ENCODE measurements at places on chromosomes 6 and 20.

DNA sequence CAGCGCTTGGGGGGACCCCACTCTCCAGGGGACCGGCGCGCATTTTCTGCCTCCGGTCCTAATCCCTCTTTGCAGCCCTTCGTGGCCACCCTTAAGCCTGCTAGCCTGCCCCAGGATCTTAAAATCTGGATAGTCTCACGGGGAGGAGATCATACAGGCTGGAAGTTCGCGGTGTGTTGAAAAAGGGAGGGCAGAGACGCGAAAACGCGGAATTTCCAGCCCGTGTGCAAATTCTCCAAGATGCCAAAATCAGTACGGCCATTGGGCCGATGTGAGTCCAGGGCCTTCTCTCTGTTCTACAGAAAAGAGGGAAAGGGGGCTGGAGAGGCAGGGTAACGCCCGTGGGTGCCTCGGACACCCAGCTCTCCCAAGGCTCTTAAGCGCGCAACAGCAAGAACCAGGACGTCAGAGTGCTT lies 9.4 kb downstream of the NR2E1 start:
- no peak for DNase-seq

- DNase-seq: no peak
Measured at GRCh38 chr6:81575442-81575841, 177.0 kb downstream of the TENT5A start.

- no peak for DNase-seq
Measured at GRCh38 chr20:51554538-51555165, 12.1 kb upstream of the NFATC2 start.

GRCh38 chr6:15023448-15023847 lies 222.4 kb upstream of the JARID2 start:
- no peak for DNase-seq

DNA sequence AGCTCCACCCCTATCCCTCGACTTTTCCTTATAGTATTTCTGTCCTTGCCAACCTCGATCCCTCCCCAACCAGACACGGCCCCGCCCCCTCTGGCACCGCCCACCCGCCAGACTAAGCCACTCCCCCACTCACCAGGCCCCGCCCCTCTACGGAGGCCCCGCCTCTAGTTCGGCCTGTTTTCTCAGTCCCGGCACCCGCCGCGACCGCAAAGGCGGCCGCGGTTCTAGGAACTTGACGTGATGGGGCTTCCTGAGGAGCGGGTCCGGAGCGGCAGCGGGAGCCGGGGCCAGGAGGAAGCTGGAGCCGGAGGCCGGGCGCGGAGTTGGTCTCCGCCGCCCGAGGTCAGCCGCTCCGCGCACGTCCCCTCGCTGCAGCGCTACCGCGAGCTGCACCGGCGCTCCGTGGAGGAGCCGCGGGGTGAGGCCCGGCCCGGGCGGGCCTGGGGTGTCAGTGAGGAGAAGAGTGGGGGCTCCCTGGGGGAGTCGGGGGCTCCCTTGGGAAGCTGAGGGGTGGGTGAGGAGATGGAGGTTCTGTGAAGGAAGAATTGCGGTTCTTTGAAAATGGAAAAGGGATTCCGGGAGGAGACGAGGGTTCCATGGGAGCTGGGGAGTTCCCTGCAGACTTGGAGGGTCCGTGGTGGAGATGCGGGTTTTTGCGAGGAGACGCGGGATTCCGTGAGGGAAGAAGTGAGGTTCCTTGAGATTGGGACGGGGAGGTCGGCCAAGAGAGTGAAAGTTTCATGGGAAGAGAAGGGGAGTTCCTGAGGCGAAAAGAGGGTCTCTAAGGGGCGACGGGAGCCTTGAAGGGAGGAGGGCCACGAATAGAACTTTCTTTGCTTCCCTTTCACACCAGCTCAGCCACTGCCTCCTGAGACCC lies at the start of gene ACSS2:
Gene ACSS2, plus strand, starts transcription at position 207 of the 877 bp plus-strand sequence. Its CDS starts 34 bp downstream, at position 241.
- DNase-seq: peak; percentile 92

DNA sequence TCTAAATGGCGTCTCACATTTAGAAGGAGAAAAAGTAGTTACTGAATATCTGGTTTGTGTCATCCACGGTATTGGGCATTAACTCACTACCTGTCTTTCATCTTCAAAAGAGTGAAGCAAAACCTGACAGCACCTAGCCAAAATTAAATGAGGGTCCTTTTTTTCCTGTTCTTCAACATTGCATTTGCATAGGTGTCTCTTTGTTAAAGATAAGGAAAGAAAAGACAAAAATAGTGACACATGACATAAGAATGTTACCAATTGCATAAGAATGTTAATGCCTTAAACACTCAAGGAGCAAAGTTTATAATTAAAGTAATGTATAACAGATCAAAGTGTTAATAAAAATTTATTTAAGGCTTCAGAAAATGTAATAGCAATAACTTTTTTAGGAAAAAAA lies 61.4 kb upstream of the MANEA start:
- DNase-seq: no peak

DNA sequence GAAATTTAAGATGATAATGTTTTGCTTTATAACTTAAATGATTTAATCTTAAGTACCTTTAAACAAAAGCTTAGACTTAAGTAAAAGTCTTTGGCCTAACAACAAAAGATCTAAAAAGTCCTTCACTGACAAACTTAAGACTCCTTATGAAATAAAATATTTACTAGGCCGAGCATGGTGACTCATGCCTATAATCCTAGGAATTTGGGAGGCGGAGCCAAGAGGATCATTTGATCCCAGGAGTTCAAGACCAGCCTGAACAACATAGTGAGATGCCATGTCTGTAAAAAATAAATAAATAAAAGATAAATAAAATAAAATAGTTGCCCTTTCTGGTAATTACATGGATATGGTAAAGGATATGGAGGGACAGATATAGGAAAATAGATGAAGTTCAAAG lies 12.4 kb downstream of the KATNA1 start:
- DNase-seq: no peak

DNA sequence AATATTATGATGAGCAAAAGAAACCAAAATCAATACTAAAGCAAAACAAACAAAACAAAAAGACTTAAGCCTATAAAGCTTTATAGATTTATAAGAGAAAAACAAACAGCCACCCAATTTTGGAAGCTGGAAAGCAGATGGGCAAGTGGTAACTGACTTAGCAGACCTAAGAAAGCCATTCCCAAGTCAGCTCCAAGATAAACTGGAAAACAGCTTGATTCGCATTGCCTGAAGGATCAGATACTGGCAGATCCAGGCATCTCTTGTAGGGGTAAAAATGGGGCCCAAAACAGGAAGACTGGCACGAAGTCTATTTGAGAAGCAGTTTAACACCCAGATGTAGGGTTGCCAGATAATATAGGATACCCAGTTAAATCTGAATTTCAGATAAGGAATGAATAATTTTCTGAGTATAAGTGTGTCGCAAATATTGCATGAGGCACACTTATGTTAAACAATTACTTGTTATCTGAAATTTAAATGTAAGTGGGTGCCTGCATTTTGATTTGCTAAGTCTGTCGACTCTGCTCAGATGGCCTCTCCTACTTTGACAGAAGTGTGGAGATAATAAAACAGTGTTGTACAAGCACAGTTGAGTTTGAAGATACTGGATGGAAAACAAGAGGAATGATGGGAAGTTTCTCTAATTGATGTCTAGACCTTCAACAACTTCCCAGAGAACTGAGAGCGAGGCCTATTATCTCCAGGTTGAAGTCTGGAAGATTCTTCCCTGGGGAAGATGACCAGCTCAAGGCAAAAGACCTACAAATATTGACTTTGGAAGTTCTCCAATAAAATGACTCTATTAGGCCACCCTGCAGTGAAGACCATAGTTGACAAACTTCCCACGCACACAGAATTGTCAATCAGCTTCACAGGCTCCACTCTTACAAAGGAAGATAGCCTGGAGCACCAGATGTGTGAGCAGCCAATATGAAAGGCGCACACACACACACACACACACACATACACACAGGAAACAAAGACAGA lies 113.4 kb downstream of the FAM50B start:
- DNase-seq: no peak

- DNase-seq: no peak
Measured at GRCh38 chr6:2244261-2245102, 923 bp downstream of the GMDS start.

- no peak for DNase-seq
Measured at GRCh38 chr20:24831232-24831631, 117.8 kb upstream of the CST7 start.

GRCh38 chr6:78693835-78694234 lies 173.5 kb upstream of the IRAK1BP1 start:
- no peak for DNase-seq

DNA sequence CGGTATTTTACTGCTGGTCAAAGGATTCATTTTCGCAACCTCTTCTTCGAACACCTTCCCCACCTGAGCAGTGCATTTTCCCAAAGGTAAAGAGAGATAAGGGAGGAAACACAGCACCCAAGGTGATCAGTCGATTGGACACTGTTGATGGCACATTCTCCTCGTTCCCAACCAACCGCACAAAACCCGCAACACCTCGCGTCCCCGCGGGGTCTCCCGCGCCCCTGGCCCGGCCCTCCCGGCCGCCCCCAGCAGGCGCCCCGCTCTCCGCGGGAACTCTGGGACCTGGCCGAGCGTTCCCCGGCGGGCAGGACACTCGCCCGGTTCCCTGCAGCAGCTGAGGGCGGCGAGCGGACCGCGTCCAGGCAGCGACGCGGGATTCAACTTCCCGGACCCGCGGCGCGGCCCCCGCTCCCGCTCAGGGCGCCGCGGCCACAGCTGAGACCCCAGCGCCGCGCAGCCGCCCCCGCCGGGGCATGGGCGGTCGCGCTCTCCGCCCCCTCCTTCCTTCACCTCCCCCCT lies 506 bp downstream of the RGS17 start:
- DNase-seq: no peak

DNA sequence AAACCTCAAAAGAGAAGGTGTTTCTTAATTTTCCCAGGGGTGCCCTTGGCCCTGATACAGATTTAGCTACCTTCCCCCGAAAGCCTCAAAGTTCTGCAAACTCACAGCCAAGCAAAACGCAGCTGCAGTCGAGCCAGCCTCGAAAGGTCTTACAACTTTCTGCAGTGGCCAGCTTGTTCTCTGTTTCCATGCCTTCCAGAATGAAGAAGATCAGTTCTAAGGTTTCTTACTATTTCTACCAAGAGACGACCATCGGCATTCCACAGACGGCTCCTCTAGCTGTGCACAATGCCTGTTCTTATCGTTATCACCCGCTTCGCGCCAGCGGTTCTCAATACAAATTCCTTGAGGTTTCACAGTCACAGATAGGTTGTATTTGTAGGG lies 28.5 kb upstream of the CCR6 start:
- no peak for DNase-seq

- no peak for DNase-seq
Measured at GRCh38 chr20:30922129-30922528, 335.3 kb upstream of the DEFB115 start.

- DNase-seq: no peak
Measured at GRCh38 chr6:21914121-21914973, 320.8 kb downstream of the SOX4 start.

GRCh38 chr20:16457514-16457913 lies 115.7 kb downstream of the KIF16B start:
- no peak for DNase-seq

GRCh38 chr6:17859846-17860245 lies 127.6 kb downstream of the KIF13A start:
- no peak for DNase-seq

- no peak for DNase-seq
Measured at GRCh38 chr20:64242003-64242796, 13.3 kb upstream of the PCMTD2 start.

DNA sequence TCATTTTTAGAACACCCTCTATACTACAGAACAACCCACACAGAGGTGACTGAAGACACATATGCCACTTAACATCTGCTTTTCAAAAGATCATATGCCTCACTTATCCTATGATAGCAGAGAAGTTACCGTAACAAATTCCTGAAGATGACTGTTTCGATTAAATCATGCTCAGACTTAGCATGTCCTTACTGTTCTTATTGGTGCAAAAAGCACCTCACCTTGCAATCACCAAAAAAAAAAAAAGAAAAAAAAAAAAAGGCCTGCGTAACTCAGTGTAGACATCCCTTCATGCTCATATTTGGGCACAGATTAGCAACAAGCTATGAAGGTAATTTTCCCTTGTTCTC lies 17.7 kb upstream of the DST start:
- DNase-seq: no peak

DNA sequence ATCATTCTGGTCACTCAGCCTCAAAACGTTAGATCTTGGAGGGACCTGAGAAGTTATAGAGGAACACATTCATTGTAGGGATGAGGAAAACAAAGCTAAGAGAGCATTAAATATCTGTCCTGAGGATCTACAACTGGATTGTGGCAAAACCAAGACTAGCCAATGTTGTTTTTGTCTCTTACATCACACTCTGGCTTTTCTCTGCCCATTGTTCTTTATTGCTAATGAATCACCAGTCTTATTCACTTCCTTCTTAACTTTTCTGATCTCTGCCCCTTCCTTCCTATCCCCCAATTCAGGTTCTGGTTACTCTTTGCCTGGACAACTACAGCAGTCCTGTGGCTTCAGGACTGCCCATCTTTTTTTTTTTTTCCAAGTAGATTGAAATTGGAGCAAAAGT lies 57.0 kb upstream of the PREP start:
- no peak for DNase-seq

DNA sequence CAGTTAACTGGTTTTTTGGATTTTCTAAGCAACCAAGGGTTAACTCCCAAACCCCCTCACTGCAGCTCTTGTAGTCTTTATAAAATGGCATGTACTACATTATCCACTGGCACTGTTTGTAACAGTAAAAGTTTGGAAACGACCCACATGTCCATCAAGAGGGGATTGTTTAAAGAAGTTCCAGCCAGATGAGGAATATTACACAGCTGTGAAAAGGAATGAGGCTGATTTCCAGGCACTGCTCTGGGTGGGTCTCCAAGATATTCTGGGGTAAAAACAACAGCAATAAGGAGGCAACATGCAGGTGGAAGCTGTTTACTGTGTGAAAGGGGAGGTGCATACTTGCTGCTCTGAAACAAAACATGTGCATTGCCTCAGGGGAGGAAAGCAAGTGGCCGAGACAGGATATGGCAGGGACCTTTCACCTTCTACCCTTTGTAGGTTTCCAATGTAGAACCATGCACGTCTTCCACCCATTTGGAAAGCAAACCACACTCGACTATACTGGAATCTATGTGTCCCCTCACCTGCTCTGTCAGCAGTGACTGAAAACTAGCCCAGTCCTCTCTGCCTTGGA lies 51.9 kb downstream of the GRM4 start:
- no peak for DNase-seq

DNA sequence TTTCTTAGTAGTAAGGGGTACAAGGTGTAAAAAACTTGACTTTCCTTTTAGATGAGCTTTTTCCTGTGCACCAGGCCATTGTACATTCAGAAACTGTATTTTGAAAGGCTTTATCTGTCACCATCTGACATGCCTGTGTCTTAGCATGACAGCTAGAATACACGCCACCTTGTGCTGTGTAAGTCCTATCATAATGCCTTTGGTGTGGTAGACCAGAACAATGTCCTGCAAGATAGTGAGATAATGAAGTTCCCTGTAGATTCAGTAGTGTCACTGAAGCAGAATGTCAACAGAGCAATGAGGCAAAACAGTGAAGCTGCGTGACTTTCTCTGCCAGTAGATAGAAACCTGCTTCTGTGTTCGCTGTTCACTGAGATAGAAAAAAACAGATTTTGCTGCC lies 105.8 kb downstream of the JAG1 start:
- DNase-seq: no peak

GRCh38 chr6:169795196-169795595 lies 43.8 kb downstream of the ERMARD start:
- no peak for DNase-seq

- no peak for DNase-seq
Measured at GRCh38 chr6:89034586-89035251, 45.8 kb upstream of the PNRC1 start.

Measured in amniotic stem cell (primary cell).